ENCODE measurements at places on chromosomes 7 and 10. TPM values are rescaled to one million over a fixed set of nuclear protein-coding genes. Genes with fewer than 3 reads are reported as not detected.

ASAH2 gene
- total RNA-seq, result 0.56 TPM

LRRN3 gene
- 16.3 TPM for total RNA-seq

CHN2 gene
- total RNA-seq, result 1.3 TPM

GLI3 gene
- total RNA-seq, result 34.0 TPM

SSC4D gene
- total RNA-seq, result 1.7 TPM

EBLN1 gene
- total RNA-seq, result not detected

TFPI2 gene
- 1,251 TPM for total RNA-seq

FANK1 gene
- total RNA-seq, result 3.0 TPM

AP4M1 gene
- 35.6 TPM for total RNA-seq

HPS6 gene
- total RNA-seq, result 40.9 TPM

FGFR2 gene
- 0.52 TPM for total RNA-seq

TRPV5 gene
- not detected for total RNA-seq

GRK5 gene
- total RNA-seq, result 17.8 TPM

GRID1 gene
- total RNA-seq, result 0.16 TPM

CTAGE15 gene
- 0.64 TPM for total RNA-seq

COPG2 gene
- total RNA-seq, result 10.9 TPM

CHRM2 gene
- 10.7 TPM for total RNA-seq

CLCN1 gene
- 0.13 TPM for total RNA-seq

CPXM2 gene
- total RNA-seq, result 1.8 TPM

SRRM3 gene
- total RNA-seq, result 7.1 TPM

APBB1IP gene
- not detected for total RNA-seq

PIP gene
- not detected for total RNA-seq

HILPDA gene
- total RNA-seq, result 52.5 TPM

WNT8B gene
- not detected for total RNA-seq

IFIT1B gene
- total RNA-seq, result under 0.01 TPM

NUDT1 gene
- 67.5 TPM for total RNA-seq

INA gene
- 1.1 TPM for total RNA-seq

PODXL gene
- 1.1 TPM for total RNA-seq

PPP1R17 gene
- total RNA-seq, result not detected

ZNF746 gene
- 28.3 TPM for total RNA-seq

TAS2R41 gene
- not detected for total RNA-seq

SBDS gene
- total RNA-seq, result 73.4 TPM

DDC gene
- 0.24 TPM for total RNA-seq

OLAH gene
- 0.65 TPM for total RNA-seq

PTF1A gene
- total RNA-seq, result not detected

TAS2R4 gene
- 0.88 TPM for total RNA-seq

FAM25A gene
- not detected for total RNA-seq

PSD gene
- 6.8 TPM for total RNA-seq

SEMA3D gene
- 1.6 TPM for total RNA-seq

SKIDA1 gene
- total RNA-seq, result 1.7 TPM

DENND2A gene
- 12.4 TPM for total RNA-seq

MCMBP gene
- total RNA-seq, result 38.6 TPM

BICC1 gene
- total RNA-seq, result 37.6 TPM

OR2A5 gene
- not detected for total RNA-seq

DNAJC1 gene
- 85.3 TPM for total RNA-seq

GPER1 gene
- total RNA-seq, result 1.4 TPM

CALHM3 gene
- not detected for total RNA-seq

SFTPA1 gene
- total RNA-seq, result not detected

POMZP3 gene
- total RNA-seq, result 9.7 TPM
